ENCODE measurements at places on chromosomes 7 and 10.

DNA sequence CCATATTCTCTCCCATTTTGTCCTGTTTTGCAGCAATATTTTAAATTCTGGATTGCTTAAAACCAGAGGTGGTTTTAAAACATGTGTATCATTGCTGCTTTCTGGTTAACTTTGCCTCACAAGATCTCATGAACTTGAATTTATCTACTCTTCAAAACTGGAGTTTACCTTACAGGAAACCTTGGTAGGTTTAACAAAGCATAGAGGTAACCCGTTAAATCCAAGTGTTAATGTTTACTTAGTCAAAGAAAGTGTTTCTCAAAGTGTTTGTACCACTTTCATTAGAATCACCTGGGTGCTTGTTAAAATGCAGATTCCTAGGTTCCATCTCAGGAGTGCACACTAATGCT is 44.0 kb upstream of the VDAC2 start:
- DNase-seq = no peak

DNA sequence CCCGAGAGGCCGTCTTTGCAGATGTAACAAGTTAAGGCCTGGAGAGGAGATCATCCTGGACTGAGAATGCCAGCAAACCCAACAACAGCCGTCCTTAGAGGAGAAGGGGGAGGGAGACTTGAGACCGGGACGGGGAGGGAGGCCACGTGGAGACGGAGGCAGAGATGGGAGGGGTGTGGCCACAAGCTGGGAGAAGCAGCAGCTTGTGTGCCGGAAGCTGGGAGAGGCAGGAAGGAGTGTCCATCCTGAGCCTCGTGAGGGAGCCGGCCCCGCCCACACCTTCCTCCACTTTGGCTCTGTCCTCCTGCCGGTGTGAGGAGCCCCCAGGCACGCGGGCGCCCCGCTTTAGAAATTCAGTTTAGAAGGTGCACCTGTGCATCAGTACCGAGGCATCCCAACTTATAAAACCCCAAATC is 95.7 kb downstream of the DNAJB6 start:
- peak; percentile 78 for DNase-seq

- no peak for DNase-seq
Observed at GRCh38 chr10:22473044-22473443, 127.7 kb downstream of the SPAG6 start.

GRCh38 chr10:69421611-69422308 is 5.0 kb upstream of the TACR2 start:
- DNase-seq = no peak

GRCh38 chr7:47561715-47562446 is 20.0 kb downstream of the TNS3 start:
- no peak for DNase-seq

DNA sequence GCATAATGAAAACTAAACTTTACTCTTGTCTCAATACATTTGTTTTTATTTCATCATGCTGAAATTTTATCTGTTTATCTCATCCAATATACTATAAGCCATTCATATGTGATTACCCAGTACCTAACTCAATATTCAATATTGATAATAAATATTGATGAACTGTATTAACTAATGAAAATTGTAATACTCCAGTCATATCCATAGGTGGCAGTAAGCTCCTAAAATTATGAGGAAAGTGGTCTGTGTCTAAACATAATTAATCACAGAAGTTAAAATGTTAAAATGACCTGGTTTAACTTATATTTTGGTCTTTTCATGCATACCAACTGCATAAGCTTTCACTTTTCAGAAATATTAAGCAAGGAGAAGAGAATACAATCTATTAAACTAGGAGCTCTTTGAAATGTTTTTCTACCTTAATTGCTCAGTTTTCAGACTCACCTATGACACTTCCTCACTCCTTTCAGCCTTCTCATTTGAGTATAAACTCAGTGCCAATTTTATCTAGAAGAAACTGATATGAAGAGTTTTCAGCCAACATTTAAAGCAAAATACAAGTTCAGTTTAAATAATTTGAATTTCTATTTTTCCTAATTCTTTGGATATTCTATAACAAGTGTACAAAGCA is 30.5 kb upstream of the VWDE start:
- no peak for DNase-seq

DNA sequence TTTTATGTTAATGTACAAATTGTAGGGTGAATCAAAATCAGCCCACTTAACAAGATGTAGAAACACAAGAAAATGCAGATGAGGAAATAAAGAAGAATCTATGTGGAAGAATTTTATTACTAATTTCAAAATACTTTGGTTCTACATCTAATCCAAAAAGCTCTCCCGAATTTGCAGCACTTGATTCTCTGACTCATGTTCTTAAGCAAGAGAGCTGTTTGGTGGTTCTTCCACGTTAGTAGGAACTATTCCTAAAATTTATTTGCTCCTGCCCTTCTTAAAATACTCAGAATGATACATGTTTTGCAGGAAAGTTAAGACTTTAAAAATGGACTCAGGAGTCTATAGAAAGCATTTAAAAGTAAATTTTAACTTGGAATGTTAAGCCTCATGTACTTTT is 91.8 kb downstream of the ZMYND11 start:
- no peak for DNase-seq

GRCh38 chr10:26801831-26802230 is 58.9 kb downstream of the ABI1 start:
- no peak for DNase-seq

GRCh38 chr10:96208271-96208670 is 63.1 kb downstream of the BLNK start:
- no peak for DNase-seq

DNA sequence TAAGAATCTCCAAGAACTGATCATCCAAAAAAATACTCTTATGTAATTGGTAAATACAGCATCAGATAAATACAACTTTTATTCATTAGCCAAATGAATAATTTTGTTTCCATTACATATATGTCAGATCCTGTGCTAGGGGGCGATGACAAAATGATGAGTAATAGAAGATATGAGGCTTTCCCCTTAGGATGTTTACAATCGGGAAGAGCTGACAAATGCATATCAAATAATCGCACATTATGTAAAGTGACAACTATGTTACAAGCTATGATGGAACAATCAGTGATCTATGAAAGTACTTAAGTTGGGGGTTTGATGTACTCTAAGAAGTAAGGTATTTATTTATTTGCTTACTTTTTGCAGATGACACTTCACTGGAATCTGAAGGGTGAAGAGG is 465.6 kb upstream of the VSTM2A start:
- no peak for DNase-seq

GRCh38 chr10:33889371-33889770 is 554.9 kb upstream of the NRP1 start:
- DNase-seq = no peak

DNA sequence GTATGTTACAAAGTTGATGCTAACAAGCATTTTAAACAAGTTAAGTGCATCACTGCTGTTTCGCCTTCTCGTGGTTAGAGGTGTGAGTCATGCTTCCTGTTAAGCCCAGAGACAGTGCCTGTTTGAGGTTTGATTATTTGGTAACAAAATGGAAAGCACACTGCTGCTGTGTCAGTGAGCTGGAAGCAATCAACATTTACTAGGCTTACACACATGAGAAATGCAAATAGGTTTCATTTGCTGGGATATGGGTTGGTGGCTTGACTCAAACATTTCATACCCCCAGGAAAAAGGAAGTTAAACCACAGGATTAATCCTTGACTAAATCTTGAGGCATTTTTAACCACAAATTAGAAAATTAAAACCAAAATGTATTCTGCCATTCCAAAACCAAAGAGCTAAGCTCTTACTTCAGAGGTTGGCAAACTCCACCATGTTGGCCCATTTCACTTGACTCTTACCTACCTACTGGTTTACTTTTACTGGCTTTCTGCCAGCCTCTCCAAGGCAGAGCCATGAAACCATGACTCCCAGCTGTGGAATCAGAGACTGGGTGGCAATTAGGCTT is 139.2 kb downstream of the ETV1 start:
- peak; percentile 31 for DNase-seq

DNA sequence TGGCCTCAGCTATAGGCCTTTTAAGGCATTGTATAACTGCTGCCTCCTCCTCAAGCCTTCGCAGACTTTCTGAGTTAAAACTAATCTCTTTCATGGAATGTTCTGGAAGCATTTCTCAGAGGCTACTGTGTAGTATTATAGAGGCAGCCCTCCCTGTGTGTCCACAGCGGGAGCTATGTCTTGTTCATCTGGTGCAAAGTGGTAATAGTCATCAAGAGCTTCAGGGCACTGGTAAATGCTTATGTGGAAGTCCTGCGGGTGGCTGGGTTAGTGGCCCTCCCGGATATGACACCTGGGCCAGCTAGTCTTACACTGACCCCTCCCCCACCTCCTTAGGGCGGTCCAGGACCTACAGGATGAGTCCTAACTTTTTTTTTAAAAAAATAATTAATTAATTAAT is 2.2 kb upstream of the ABHD11 start:
- DNase-seq = no peak

DNA sequence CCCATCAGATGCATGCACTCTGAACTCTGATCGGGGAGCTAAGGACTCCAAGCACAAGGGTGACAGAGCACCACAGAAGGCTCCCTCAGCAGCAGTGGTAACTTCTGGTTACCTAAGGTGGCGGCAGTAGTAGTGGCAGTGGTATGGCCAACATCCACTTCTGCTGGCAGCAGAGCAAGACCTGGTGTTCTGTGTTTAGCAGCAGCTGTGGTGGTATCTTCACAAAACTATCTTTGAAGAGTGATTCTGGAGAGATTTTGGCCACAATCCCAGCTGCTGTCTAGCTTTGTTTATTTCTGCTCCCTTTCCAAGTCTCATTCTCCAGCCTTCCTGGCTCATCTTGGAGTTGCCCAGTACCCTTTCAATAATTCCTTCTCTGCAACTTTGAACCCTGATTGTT is 102.4 kb upstream of the LRGUK start:
- DNase-seq = no peak

GRCh38 chr7:119197877-119198527 is 973.5 kb downstream of the ANKRD7 start:
- peak; percentile 1 for DNase-seq

DNA sequence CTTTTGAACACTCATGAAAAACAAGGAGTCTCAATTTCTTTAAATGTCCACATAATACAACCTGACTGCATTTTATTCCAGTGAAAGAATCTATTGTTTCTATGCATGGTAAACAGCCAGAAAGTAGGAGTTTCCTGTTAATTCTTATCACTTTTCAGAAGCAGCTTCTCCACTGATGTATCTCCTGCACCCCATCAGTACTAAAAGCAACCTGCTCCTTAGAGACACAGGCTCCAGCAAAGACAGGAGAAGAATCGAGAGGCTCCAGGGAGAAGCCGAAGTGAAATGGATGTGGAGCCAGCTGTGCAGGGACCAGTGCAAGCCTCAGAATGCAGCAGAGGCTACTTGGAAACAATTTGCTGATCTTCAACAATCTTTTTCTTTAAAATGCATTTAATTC is 16.4 kb upstream of the C10orf120 start:
- no peak for DNase-seq

DNA sequence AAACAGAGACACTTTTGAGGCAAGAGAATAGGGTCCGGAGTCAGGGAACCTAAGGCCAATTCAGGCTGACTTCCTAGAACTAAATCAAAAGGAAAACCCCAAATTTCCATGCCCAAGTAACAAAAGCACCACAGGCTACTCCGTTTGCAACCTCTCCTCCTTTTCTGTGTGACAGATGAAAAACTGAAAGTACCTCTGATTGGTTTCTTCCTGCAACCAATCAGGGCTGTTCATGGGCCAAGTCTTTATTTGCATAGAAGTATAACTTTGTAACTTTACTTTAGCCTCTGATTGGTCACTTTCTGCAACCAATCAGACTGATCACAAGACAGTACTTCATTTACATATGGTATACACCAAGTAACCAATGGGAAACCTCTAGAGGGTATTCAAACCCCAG is 239.9 kb upstream of the KCND2 start:
- no peak for DNase-seq

DNA sequence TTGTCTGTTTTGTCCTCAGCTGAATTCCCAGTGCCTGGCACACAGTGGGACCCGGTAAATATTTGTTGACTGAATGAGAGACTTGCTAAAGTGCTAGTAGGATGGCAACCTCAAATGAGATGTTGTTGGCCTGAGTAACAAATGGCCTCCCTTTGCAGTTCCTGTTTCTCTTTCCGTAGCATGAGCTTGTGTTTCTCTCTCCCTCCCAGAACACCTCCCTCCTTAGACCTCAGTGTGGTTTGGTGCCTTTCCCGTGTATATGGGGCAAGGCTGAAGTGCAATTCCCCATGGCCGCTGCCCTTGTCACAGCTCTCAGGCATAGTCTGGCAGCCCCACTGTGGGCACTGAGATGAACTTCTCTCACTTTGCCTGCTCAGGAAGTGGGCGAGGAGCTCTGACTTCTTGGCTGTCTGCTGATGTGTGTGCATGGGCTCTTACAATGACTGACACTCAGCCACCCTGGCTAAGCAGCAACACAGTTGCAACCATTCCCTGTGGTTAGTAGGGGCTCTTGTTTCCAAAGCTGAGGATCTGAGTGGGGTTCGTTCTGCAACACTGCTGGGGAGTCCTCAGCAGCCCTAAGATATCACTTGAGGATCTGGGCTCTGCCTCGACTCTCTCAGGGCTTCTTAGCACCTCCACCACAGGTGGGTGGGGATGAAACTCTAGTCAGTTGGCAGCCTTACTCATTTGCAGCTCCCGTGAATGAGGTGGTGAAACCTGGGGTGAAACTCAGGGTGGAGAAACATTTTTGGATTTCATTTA is 136.1 kb downstream of the ICA1 start:
- no peak for DNase-seq

DNA sequence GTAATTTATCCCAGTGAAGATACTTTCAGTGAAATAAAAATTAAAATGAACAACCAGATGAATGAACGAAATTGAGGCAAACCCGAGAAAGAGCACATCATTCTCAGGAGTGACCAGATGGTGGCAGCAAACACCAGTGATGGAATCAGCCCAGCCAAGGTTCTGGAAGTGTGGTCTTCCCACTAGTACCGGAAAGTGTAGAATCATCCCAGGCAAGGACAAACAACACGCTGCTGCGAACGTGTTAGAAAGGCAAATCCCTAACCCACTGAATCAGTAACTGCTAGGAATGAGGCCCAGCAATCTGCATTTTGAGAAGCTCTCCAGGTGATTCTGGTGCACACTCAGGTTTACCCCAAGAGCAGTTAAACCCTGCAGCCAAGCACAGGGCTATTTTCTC is 15.5 kb upstream of the SLC18A3 start:
- DNase-seq = peak; percentile 53

DNA sequence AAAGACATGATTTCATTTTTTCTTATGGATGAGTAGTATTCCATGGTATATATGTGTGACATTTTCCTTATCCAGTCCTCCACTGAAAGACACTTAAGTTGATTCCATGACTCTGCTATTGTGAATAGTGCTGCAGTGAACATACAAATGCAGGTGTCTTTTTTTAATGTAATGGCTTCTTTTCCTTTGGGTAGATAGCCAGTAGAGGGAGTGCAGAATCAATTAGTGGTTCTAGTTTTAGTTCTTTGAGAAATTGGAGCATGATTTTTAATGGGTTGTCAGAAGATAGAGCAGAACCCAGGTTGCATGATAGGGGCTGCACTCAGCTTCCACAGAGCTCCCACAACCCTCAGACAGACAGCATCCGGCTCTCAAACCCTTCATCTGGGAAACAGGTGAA is 152.9 kb upstream of the PLXDC2 start:
- no peak for DNase-seq
